ENCODE measurements at places on chromosomes 2 and 18.

GRCh38 chr2:109346601-109347228 lies 217.7 kb downstream of the SH3RF3 start:
- no peak for ATAC-seq

- no peak for ATAC-seq
Measured at GRCh38 chr2:168180914-168181313, 66.5 kb downstream of the STK39 start.

DNA sequence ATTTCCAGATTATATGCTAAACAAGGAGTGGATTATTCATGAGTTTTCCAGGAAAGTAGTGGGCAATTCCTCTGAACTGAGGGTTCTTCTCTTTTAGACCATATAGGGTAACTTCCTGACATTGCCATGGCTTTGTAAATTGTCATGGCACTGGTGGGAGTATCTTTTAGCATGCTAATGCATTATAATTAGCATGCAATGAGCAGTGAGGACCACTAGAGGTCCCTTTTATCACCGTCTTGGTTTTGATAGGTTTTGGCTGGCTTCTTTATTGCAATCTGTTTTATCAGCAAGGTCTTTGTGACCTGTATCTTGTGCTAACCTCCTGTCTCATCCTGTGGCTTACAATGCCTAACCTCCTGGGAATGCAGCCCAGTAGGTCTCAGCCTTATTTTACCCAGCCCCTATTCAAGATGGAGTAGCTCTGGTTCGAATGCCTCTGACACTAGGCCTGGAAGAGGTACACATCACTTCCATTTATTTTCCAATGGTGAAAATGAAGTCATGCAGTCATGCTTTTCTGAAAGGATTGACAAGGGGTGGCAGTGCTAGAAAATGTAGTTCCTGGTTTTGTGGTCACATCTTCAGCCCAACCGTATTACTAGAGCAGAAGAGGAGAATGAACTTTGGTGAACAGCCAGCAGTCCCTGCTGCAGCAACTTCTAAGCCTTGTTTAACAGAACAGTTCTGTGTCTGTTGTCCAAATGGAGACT lies 26.6 kb upstream of the ITGA4 start:
- no peak for ATAC-seq

DNA sequence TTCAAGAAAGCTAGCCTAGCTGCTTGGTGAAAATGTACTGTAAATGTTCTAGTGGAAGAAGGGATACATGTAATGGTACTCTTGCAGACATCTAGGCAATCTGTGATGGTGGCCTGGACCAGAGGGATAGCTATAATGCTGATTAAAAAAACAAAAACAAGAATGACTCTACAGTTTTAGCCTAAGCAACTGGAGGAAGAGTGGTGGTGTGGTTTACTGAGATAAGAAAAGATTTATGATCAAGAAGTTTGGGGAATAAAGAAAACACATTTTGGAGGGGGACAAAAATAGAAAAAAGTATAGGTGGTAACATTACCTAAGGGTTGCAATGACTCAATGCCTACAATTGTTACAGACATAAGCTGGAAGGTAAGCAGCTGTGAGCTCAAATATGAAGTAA lies 1080.7 kb upstream of the CELF4 start:
- no peak for ATAC-seq

DNA sequence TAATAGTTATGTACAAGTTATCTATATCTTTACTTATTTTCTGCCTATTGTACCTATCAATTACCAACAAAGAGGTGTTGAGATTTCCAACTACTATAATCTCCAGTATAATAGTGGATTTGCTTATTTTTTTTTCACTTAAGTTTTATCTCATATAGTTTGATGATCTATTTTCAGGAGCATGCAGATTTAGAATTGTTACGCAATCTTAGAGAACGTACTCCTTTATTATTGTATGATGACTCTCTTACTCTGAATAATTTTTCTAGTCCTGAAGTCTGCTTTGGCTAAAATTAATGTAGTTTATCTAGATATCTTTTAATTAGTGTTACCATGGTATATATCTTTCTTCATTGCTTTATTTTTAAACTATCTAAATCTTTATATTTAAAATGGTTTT lies 205.2 kb downstream of the SCG2 start:
- ATAC-seq = no peak

DNA sequence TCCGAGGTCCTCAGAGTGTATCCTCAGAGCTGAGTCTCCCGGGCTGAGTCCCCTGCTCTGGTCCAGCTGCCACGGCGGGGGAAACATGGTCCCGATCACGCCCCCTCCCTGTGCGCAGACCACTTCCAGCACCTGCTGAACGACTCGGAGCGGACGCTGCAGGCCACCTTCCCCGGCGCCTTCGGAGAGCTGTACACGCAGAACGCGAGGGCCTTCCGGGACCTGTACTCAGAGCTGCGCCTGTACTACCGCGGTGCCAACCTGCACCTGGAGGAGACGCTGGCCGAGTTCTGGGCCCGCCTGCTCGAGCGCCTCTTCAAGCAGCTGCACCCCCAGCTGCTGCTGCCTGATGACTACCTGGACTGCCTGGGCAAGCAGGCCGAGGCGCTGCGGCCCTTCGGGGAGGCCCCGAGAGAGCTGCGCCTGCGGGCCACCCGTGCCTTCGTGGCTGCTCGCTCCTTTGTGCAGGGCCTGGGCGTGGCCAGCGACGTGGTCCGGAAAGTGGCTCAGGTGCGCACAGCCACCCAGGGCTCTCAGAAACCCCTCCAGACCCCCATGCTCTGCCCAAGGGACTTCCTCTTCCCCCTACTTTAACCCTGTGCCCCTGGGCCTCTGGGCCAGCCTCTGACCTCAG lies 26.7 kb downstream of the GPC1 start:
- ATAC-seq = no peak

DNA sequence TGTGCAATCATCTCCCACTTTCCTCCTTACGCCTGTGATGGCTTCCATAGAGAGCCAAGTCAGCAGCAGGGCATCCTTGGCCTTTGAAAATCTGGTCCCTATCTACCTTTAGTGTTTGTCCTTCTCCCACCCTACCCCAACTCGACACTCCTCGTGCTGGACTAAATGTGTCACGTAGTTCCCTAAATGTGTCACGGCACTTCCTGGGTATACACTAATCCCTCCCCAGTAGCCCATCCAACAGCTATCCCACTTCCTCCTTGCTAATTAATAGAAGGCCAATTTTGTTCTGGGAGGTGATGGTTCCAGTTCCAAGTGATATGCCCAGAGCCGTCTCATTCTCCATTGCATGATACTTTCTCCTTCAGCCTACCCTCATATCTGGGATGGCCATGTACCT lies 36.5 kb upstream of the ZFP36L2 start:
- no peak for ATAC-seq

GRCh38 chr18:11676386-11676785 lies 12.7 kb upstream of the GNAL start:
- no peak for ATAC-seq

DNA sequence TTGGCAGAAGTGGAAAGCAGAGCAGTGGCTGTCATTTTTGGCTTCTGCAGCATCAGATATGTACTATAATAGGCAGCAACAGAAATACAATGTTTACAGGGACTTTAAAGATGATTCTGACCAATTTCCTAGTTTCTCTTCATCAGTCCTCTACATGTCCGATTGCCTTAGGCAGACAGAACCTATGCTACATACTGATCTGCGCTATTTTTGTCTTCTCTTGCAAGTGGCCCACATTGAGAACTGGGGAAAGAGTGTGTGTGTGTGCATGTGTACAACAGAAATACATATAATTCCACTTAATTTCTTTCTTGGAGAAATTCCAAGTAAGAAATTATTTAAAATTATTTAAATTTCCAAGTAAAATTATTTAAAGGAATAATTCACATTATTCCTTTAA lies 77.1 kb upstream of the CHRNA1 start:
- peak; percentile 72 for ATAC-seq

GRCh38 chr2:61733563-61733962 lies 120.3 kb downstream of the FAM161A start:
- ATAC-seq = no peak

GRCh38 chr2:156476850-156477206 lies 40.6 kb downstream of the GPD2 start:
- no peak for ATAC-seq

DNA sequence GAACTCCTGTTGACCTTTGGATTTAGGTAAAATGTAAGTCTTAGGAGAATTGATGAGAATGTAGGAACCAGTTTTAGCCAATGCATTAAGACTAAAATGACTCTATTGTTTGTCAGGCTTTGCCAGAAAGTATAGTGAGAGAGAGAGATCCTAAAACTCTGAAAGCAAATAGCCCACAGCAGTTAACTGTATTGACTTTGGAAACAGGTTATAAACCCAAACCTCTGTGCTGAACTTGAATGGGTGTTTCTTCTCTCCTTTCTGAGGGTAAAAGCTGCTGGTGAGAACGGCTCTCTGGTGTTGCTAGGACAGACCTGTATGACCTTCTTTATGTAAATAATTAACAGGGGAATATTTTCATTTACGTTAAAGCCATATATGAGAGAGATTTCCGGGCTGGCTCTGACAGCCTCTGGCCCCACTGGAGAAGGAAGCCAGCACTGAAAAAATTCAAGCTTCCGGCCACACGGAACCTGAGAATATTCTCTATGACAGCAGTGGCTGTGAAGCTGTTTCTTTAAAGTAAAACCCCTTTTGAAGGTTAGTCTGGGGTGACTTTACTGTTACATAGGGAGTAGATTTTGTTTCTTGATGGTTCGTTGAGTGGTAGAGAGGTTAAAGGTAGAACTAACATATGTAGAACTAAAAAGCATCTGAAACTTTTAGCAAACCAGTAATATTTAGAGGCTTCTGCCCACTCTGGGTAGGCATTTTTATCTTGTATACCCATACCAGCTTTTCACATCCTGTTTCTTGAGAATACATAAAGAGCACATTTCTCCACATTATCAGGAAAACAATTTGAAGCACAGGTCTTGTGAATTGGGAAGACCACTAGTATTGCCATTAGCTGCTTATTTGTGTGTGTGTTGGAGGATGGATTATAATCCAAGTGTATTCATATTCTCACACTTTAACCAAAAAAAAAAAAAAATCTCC lies 123.8 kb downstream of the SPTBN1 start:
- ATAC-seq = no peak

GRCh38 chr2:25684577-25685473 lies 11.4 kb upstream of the DTNB start:
- ATAC-seq = no peak
